GM13976 (cell line): ENCODE measurements at places on chromosomes 11 and 22.

DNA sequence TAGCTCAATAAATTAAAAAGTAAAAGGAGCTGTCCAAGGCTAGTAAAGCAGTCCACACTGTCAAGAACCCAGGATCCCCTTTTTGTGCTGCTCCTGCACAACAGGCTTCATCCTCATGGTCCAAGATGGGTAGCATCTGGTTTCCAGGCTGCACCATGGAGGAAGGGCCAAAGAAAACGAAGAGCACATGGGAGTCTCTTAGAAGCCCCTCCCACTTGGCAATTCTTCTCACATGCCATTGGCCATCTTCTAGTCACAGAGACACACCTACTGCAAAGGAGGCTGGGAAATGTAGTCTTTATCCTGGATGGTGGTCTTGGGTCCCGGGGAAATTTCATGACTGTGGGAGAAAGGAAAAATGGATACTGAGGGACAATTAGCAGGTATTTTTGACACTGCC lies 37.8 kb downstream of the PRR5L start:
- no peak for DNase-seq

- DNase-seq: peak; percentile 84
These were observed 12.7 kb upstream of the ARHGEF17 start for GRCh38 chr11:73295241-73295995.

GRCh38 chr11:122874991-122875390 lies 7.6 kb upstream of the JHY start:
- DNase-seq: peak; percentile 41

GRCh38 chr11:78946945-78947902 lies 372.6 kb upstream of the NARS2 start:
- DNase-seq: no peak

DNA sequence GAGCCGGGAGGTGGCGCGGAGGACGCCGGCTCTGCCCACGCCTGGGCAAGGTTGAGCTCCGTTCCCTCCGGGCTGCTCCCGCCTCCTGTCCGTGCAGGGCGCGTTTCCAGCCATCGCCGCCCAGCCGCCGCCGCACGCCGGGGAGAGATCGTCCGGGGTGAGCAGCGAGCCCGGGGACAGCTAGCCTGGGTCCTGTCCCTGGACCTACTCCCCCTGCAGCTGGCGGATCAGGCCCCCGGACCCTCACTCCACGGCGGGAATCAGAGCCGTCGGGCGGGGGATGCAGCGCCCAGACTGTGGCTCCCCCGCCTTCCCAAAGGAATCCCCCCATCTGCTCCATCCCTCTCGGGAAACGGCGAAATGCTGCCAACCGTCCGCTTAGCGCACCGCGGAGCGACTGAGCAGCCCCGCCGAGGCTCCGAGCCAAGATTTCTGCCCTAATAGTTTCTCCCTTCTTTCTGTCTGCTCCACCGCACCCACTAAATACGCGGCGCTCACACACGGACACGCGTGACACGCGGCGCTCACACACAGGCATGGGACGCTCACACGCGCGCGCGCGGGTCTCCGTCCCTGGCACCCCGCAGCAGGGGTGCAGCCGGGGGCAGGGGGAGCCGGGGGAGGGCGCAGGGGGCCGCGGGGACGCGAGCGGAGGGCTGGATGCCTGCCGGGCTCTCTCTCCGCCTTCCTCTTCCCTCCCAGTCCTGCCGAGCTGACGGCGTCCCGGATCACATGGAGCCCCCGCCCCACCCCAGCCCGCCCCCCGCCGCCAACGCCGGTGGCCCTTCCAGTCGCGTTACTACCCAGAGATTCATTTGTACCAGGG lies at the start of gene KCNJ5:
KCNJ5 (plus strand) TSS at position 814 of the 826 bp plus-strand sequence. CDS start 19,918 bp downstream, outside the sequence.
- DNase-seq: no peak

GRCh38 chr11:23772081-23772480 lies 724.8 kb upstream of the LUZP2 start:
- DNase-seq: no peak

DNA sequence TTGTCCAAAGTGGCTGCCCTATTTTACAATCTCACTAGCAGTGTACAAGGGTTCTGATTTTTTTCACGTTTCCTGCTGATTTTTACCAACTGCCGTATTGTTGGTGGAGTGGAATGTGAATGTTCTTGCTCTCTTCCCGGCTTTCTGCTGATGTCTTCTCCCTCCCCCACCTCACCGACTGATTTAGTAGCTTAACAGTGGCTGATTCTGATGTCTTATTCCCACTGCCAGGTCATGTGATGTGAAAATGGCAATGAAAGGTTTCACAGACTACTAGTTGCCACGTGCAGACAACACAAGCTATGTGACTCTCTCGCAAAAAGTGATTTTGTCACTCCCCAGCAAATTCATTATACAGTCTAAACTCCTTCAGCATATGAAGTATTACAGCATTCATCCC lies 17.3 kb upstream of the NEU3 start:
- no peak for DNase-seq

- no peak for DNase-seq
These were observed 72.6 kb downstream of the CCDC34 start for GRCh38 chr11:27290261-27291050.

DNA sequence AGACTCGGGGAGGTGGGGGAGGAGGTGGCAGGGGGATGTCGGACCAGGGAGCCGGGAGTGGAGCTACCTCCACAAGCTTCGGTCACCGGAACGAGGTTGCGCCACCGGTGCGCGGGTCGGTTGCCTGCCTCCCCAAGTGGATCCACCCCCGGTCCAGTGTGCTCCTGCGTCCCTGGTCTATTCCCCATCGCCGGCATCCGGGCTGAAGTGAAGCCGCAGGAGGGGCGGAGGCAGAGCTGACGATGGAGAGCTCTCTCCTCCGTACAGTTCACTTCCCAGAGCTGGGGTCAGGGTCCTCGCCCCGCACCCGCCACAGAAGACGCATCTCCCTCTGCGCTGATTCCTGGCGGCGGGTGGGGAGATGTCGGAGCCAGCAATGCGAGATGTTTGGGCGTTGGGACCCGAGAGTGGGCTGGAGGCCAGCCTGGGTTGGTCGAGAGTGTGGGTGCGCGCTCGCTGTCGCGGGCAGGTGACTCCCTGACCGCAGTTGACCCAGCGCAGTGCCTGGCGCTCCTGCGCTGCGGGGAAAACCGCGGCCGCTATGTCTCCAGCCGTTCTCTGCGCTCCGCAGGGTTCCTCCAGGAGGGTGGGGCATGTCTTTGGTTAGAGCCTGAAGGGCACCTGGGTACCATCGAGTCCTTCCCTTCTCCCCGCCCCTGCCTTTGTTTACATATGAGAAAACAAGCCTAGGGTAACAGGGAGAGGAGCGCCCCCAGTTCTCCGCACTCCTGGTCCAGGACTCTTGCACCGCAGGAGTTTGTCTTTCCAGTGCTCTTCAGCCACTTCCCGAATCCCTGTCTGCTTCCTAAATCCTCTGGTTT lies 1.7 kb downstream of the C11orf96 start:
- DNase-seq: no peak

DNA sequence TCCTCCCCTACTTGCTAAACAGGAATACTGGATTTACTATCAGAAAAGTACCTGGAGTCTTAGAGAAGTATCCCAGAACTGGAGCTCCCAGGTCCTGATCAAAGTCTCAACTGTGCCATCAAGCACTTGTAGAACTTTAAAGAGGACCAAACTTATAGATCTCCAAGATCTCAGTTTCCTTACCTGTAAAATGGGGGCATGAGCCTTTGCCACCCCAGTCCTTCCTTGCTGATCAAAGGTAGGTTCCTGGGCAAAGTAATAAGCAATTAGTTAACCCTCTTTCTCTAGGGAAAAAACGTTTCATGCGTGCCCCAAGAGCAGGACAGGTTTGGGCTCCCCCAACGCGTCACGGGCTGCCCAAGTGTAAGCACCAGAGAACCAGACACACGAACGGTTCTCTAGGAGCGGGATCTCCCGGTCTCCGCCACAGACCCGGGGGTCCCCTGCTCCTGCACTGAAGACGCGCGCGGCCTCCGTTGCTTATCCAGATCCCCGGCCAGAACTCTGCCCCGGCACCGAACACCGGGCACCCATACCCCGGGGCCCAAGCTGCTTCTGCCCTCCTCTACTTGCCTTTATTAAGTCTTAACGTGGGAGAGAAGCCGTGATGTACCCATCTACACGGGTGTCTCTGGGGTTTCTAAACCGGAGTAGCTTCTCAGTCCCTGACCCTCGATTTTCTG lies 505 bp downstream of the ZNF214 start:
- DNase-seq: peak; percentile 22

- peak; percentile 56 for DNase-seq
These were observed 1.3 kb upstream of the KMT5B start for GRCh38 chr11:68214173-68215086.

GRCh38 chr11:68927280-68928135 lies 23.8 kb downstream of the IGHMBP2 start:
- DNase-seq: peak; percentile 74

DNA sequence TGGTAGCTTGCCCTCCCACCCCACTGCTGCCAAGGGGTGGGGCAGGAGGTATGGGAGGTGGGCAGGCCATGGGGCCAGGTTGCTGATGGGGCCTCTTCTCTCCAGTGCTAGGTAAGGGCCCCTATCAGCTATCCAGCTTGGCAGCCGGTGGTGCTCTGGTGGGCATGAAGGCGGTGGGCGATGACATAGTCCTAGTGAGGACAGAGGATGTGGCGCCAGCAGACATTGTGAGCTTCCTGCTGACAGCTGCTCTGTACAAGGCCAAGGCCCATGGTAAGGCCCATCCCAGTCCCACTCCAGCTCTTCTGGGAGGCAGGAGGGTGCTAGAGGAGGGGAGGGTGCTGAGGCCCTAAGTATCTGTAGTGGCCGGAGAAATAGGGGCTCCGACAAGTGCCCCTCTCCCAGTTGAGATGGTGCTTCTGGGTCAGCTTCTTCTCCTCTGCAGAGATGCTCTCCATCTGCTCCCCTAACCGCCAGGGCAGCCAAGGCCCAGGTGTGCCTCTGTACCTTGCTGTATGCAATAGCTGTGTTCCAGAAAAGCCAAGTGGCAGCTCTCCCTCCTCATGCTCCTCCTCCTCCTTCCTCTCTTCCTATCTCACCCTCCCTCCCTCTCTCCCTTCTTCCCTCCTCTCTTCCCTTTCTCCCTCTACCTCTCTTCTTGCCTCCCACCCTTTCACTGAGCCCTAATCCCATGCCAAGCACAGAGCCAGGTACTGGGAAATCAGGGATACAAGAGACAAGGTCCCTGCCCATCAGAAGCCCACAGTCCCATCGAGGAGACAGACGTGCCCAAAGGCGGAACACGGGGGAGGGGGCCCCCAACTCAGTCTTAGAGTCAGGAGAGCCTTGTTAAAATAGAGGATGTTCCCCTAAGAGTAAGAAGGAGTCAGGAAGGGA lies 55.3 kb downstream of the OTOG start:
- no peak for DNase-seq

- no peak for DNase-seq
These were observed 37.8 kb downstream of the RPL27A start for GRCh38 chr11:8720352-8720751.

DNA sequence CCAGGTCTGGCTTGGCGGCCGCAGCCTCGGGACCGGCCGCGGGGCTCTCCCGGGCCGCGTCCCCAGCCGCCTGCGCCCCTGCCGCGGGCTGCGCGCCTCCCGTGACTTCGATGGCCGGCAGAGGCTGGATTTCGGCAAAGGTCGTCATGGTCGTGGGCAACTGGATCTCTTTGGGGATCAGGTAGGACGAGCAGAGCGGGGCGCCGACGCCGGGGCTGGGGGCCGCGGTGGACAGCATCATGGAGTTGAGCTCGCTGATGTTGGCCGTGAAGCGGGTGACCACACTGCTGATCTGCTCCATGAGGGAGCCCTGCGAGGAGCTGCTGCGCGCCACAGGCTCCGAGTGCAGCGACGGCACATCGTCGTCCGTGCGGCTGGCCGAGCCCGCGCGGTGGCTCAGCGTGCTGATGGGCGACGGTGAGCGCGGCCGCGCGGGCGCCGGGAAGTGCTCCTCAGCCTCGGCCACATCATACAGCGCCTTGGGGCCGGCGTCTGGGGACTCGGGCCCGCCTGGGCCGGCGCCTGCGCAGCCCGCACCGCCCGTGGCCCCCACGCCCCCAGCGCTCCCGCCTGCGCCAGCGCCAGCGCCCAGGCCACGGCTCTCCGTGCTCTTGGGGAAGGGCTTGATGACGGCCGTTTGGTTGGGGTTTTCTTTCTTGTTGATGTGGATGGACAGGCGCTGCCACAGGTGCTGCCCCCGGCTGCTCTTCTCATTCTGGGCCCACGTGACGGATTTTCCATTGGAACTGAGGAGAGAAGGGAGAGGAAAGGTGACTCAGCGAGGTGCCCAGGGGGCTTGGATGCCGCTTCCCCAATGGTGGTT lies 171.4 kb upstream of the CTSC start:
- peak; percentile 62 for DNase-seq

DNA sequence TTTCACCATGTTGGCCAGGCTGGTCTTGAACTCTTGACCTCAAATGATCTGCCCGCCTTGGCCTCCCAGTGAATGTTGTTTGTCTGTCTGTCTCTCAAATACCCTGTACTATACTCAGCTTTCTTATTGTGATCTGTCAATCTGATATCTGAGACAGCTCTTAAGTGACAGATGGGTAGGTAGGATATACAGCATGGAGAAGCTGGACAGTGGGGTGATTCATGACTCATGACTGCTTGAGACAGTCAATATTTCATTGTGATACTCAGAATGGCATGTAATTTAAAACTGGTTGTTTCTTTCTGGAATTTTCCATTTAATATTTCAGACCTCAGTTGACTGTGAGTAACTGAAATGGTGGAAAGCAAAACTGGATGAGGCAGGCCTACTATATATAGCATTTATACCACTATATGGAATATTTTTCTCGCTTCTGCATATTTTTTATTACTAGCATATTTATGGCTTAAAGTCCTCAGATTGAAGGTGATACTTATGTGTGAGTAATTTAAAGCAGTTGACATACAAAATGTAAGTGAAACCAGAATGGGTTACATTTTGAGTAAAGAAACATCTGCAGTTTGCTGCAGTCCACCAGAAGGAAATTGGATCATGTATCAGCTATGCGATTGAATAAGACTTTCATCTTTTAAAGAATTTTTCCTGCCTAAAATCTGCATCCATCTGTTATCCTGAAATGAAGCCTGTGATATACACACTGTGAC lies 22.3 kb downstream of the ARHGAP42 start:
- DNase-seq: no peak

- peak; percentile 64 for DNase-seq
These were observed 48.8 kb downstream of the NAT10 start for GRCh38 chr11:34154059-34154875.

DNA sequence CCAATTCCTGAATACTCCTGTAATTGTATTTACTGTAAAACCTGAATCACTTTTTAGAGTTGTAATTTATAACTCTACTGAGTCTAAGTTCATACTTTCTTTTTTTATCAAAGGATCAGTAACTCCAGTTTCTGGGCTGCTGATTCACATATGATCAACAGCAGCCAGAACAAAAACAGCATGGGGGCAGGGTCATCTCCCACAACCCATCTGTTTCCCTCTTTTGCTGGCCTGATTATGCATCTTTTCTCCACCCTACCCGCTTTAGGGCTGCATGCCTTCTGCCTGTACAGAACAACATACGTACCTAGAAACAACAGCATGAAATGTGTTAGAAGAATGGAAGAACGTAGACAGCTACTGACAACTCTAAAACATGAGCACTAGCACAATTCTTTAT lies 76.0 kb downstream of the MRTFA start:
- no peak for DNase-seq

- no peak for DNase-seq
These were observed 7.3 kb upstream of the SGSM3 start for GRCh38 chr22:40363059-40363458.
